ENCODE measurements at places on chromosomes 7 and 10.

DNA sequence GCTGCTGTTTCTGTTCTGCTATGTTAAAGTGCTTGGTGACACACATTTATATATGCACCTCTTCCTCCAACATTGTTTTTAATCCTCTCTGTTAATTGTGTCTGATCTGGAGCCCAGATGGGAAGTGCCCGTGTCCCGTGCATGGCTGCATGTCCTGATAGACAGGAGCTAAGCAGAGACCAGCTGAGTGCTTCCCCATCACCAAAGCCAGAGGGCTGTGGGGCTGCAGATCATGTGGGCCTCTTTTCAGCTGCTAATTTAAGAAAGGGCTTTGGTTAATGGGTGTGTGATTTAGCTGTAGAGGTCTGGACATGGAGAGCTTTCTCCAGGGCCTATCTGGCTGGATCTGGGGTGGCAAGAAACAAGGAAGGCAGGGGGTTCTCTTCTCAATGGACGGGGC, 96.5 kb upstream of the NPS start:
- no peak for DNase-seq

DNA sequence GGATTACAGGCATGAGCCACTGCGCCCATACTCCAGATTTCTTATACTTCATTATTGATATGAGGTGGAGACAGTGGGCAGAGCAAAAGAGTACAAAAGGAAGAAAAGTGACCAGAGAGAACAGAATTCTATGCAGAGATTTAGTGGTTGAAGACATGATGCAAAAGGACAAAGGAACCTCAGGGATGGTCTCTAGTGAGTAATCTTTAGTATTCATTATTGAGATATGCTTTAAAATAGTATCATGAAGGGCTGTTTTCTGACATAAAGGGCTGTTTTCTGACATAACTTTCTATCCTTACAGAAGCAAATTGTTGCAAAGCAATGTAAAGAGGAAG, 81.2 kb upstream of the OIT3 start:
- no peak for DNase-seq

- DNase-seq: no peak
These were observed 55.4 kb upstream of the RAB11FIP2 start for GRCh38 chr10:118102121-118102520.

DNA sequence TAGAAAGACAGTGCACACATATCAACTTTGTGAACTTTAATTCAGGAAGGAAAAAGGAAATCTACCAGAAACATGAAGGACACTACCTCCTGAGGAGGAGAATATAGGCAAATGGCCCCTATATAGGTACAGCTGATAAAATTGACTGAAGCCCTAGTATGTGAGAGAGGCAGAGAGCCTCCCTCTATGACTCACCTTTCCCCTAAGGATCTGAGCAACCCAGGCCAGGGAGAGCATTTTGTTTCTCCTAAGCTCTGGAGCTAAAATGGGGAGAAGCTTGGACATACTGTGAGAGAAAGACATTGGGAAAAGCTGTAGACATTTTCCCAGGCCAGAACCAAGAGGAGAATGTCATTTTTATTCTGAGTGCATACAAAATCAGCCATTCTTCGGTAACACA, 303.5 kb downstream of the AHR start:
- DNase-seq: no peak

- no peak for DNase-seq
These were observed 5.5 kb upstream of the VGF start for GRCh38 chr7:101170617-101171441.

- DNase-seq: no peak
These were observed 192.3 kb downstream of the DNAJC1 start for GRCh38 chr10:21811245-21811585.
